Activated CD4-positive, alpha-beta T cell treated with anti-CD3 and anti-CD28 coated beads, Interleukin-2, amount 50 U/mL, for 24 hours (primary cell): ENCODE measurements at places on chromosomes 1 and 21.

GRCh38 chr1:101371259-101371658 lies 134.4 kb downstream of the S1PR1 start:
- DNase-seq, result no peak

- DNase-seq, result no peak
Observed at GRCh38 chr1:16393570-16394521, 26.8 kb downstream of the SZRD1 start.

DNA sequence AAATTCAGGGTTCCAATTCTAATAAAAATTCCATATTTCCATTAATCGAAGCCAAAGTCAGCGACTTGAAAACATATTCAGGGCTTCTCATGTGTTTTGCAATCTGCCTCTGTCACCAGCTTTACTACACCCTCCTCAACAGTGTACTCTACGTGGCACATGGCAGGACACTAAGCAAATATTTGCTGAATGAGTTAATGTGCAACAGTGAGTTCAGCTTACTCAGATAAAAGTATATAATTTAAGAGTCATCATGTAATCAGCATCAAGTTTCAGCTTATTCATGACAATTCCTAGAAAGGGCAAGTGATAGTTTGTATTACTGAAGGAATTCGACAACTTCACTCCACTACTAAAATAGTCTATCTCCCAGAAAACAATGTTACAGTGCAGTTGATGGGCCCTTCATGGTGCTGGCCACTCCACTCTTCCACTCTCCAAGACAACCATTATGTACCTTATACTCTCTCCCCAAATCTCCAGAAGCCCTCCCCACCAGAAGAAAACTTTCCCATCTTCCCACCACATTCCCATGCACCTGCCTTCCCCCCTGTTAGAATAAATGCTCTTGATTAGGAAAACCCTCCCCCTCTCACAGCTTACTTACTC lies 97.3 kb downstream of the TTLL7 start:
- no peak for DNase-seq

DNA sequence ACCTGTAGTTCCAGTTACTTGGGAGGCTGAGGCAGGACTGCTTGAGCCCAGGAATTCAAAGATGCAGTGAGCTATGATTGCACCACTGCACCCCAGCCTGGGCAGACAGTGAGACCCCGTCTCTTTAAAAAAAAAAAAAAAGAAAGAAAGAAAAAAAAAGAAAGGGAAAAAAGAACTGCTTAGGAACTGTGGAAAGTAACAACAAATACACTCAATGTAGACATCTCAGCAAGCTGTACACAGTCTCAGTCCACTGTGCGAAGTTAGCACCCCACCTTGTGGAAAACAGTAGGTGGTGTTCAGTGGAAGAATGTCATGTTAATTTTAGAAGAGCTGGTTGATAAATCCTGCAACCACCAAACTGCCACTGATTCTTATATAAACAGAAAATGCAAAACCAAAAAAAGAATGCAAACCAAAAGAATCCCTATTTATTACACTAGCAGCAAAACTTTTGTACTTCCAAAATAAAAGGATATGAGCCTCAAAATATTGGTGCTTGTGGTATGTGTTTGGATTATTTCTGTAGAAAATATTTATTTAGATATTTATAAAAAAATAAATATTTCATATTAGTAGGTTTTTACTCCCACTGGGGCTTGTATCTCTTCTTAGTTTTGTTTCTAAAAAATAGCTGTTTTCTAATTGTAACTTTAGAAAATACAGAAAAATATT lies 31.1 kb downstream of the ALG14 start:
- DNase-seq, result no peak

GRCh38 chr21:40284409-40284808 lies 417.2 kb downstream of the PCP4 start:
- no peak for DNase-seq

DNA sequence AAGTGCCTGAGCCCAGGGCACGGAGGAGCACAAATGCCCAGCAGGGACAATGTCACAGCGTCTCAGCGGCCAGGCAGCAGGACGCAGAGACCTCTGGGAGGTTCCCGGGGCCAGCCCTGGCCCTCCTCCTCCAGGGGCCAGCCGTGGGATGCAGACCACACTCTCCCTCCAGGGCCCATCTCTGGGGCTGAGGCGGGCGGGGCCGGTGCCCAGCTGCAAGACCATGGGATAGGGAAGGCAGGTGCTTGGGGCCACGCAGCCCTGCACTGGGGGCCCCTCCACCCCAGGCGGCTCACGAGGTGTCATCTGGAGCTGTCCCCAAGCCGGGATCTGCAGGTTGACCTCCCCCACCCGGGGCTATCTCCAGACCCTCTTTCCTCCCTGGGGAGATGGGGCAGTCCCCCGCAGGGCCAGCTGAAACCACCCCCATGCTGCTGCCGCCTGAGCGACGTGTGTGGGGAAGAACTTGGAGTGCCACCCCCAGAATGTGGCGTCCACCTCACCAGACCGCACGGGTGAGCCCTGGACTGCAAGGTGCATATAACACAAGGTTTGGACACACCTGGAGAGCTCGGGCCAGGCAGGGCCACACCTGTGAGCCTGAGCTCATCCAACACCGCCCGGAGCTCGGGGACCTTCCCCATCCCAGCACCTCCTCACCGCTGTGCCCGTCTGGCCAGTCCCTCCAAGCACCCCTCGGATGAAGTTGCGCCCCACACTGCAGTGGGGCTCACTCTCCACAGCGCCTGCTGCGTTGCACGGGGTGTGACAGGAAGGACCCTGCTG lies 4.1 kb upstream of the TTLL10 start:
- no peak for DNase-seq

DNA sequence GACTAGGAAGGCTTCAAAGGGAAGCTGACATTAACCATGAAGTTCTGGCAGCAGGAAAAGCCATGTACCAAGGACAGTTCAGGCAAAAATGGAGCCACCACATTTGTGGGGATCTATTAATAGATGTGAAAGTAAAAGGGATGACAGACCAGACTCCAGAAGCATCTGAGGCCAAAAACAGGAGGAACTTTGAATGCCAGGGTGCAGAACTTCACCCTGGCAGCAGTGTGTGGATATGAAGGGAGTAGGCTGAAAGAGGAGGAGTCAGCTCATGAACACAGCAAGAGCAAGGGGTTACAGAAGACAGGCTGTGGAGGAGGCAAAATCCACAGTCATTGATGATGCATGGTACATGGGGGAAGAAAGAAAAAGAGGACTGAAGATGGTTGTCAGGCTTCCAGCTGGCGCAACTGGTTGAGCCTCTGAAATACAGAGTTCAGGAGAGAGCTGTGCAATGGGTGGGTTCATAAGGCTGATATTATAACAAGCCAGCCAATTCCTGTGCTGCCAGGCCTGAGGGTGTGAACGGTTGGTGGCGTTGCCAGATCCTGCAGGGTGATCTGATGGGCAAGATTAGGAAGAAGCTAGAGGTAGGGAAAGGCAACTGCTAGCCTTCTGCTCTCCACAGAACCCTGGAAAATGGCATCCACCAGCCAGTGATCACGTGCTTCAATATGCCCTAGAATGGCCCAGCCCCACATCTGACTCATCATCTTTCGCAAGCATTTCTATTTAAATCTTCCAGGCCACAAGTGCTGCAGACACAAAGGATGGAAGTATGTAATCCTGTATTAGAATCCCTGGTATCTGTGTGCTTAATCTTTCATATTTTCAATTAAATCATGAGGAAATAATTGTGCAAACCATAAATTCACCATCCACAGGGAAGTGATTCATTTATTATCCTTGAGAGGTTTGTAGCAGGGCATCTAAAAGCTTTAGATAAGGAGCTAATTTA lies 81.9 kb downstream of the SLC25A24 start:
- no peak for DNase-seq
